ENCODE measurements at places on chromosomes 1 and 21.

- DNase-seq, result peak; percentile 52
These were observed 4.5 kb downstream of the DLGAP3 start for GRCh38 chr1:34924759-34925555.

DNA sequence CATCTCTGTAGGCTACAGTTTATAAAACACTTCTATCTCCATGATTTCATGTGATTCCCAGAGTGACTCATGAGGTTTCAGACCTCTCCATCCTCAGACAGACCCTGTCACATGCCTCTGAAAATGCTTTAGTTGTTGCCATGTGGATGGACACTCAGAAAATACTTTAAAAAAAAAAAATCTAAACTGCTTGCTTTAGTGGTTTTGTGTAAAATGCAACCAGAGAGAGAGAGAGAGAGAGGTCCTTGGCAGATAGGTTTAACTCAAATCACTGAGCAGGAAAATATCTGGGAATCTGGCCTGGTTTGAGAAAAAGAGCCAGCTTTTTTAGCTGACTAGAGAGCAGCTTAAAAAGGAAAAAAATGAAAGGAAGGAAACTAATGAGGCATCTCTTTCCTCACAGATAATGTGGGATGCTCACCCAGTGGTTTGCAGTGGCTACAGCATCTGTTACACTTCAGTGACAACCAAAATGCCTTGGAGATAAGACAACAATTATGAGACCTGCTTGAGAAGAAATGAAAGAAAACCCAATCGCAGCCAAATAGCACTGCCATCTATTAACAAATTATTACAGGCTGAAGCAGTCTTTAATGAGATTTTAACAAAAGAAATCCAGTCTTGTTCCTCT, 54.6 kb upstream of the SYT14 start:
- peak; percentile 79 for DNase-seq

DNA sequence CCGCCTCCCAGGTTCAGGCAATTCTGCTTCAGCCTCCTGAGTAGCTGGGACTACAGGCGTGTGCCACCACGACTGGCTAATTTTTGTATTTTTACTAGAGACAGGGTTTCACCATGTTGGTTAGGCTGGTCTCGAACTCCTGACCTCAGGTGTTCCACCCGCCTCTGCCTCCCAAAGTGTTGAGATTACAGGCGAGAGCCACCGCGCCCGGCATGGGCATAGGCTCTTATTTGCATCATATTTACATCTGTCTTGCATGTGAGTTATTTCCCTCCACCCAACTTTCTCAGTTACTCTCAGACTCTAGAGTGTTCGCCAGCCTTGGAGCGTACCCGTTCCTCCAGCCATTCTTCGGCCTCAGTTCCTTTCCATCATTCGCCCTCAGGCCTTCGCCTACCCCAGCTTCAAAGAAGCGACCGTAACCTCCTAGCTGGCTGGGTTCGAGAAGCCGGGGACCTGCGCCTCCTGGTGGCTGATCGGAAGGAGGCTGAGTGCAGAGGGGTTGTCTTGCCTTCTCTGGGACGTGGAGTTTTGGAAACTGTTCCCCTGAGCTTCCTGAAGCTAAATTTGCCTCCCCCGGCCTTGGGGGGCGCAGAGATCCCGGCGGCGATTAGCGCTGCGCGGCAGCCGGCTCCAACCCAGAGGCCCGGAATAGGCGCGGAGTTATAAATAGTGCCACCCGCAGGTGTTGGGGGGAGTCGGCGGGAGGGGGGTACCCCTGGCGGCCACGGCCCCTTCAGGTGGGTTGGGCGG, 3.6 kb upstream of the ZBTB7B start:
- DNase-seq, result peak; percentile 76

- DNase-seq, result peak; percentile 17
These were observed 14.1 kb downstream of the COP1 start for GRCh38 chr1:176193023-176193422.

- no peak for DNase-seq
These were observed 10.6 kb downstream of the PGBD5 start for GRCh38 chr1:230415405-230416132.

- no peak for DNase-seq
These were observed 55.6 kb downstream of the TNR start for GRCh38 chr1:175687622-175688415.

- no peak for DNase-seq
These were observed 59.5 kb downstream of the SKI start for GRCh38 chr1:2287649-2288048.

DNA sequence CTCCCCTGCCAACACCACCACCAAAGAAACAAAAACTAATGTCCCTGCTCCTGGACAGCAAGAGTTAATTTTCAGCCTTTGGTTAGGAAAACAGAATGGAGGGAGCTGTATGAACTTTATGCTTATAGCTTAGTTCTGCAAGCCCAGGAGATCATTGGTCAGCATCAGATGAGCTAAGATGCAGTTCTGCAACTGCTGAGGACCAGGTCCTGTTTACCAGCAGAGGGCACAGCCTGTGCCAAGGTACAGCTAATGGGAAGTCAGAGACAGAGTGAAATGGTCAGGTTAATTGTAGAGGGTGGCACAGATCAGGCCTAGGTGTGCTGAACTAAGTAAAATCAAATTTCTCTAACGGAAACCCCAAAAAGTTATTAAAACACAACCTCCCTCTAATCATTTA, 161.3 kb downstream of the ROR1 start:
- peak; percentile 55 for DNase-seq

- peak; percentile 77 for DNase-seq
These were observed 36.7 kb downstream of the ZNF695 start for GRCh38 chr1:246971090-246971721.

GRCh38 chr1:205172729-205173366, 38.7 kb downstream of the DSTYK start:
- peak; percentile 98 for DNase-seq

GRCh38 chr1:109252893-109253802, 3.8 kb downstream of the CELSR2 start:
- no peak for DNase-seq

- DNase-seq, result no peak
These were observed 68.7 kb downstream of the HIVEP3 start for GRCh38 chr1:41850029-41850428.

- no peak for DNase-seq
These were observed 484.7 kb upstream of the C1orf87 start for GRCh38 chr1:60558236-60558635.

DNA sequence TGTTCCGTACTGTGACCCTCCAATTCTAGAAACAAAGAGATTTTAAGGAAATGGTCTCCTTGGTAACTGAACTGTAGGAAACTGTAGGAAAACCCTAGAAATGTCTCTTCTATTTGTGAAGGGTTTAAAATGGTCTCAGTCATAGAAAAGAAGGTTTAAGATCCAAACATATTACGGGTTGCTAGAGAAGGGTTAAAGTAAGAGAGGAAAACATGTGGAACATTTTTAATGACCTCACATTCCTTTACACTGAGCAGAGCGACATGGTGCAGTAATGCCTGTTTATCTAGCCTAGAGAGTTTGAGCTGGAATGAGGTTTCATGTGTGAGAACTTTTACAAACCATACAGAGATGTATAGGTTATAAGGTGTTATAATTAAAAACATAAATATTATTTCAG, 36.9 kb upstream of the C1orf105 start:
- DNase-seq, result peak; percentile 57

DNA sequence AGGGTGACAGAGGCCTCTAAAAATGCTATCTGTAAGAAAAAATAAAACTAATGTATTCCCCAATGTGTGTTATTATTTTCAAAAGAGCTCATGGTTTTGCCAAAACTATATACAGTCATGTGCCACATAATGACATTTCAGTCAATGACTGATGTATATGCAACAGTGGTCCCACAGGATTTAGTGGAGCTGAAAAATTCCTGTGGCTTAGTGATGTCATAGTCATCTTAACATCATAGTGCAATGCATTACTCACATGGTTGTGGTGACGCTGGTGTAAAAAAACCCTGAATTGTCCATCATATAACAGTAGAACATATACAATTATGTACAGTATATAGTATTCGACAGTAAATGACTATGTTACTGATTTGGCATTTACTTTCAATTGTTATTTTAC, 172.4 kb downstream of the CACNA1E start:
- peak; percentile 72 for DNase-seq

GRCh38 chr1:89457046-89457445, 67.6 kb upstream of the LRRC8B start:
- no peak for DNase-seq

- DNase-seq, result no peak
These were observed 7.8 kb upstream of the MUTYH start for GRCh38 chr1:45348020-45348419.

DNA sequence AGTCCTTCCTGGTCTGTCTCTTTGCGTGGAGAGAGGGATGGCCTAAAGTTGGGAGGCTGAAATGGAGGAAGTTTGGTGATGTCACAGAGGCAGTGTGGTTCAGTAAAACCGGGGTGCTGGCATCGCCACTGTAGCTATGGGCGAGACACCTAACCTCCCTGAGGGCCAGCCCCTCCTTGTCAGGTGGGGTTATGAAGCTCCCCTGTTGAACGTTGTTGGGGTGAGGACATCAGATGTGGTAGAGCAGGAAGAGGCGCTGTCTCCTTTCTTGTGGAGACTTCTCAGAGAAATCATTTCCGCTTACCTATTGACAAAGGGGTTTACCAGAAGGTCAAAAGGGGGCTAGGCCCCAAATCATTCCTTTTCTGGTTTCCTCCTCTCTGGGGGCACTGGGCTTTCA, 294.7 kb downstream of the SIPA1L2 start:
- DNase-seq, result no peak

GRCh38 chr1:218468711-218469110, 123.6 kb downstream of the TGFB2 start:
- DNase-seq, result no peak

GRCh38 chr21:45073301-45074047, 906 bp upstream of the ADARB1 start:
- DNase-seq, result peak; percentile 19

- peak; percentile 19 for DNase-seq
These were observed 540 bp downstream of the CD55 start for GRCh38 chr1:207321790-207322645.

GRCh38 chr1:39154553-39155421, 49.7 kb upstream of the MACF1 start:
- peak; percentile 78 for DNase-seq

DNA sequence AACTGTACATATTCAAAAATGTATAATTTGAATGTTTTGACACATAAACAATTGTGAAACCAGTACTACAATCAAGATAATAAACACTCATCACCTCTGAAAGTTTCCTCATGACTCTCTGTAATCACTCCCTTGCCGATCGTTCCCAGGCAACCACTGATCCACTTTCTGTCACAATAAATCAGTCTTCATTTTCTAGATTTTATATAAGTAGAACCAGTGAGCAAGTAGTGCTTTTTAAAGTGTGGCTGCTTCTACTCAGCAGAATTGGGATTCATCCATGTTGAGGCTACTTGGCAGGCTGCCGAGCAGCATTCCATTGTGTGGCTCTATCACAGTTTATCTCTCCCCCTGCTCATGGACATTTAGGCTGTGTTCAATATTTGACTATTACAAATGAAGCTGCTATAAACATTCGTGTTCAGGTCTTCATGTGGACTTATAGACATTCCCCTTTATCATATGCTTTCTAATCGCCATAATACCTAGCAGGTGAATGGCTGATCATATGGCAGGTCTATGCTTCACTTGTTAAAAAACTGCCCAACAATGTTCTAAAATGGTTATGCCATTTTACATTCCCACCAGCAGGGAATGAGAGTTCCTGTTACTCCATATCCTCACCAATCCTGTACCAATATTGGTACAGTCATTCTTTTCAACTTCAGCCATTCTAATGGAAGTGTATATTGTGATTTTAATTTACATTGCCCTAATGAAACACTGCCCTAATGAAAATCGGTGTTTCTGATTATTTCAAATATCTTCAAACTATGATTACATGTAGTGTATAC, 20.5 kb downstream of the TEX38 start:
- no peak for DNase-seq

DNA sequence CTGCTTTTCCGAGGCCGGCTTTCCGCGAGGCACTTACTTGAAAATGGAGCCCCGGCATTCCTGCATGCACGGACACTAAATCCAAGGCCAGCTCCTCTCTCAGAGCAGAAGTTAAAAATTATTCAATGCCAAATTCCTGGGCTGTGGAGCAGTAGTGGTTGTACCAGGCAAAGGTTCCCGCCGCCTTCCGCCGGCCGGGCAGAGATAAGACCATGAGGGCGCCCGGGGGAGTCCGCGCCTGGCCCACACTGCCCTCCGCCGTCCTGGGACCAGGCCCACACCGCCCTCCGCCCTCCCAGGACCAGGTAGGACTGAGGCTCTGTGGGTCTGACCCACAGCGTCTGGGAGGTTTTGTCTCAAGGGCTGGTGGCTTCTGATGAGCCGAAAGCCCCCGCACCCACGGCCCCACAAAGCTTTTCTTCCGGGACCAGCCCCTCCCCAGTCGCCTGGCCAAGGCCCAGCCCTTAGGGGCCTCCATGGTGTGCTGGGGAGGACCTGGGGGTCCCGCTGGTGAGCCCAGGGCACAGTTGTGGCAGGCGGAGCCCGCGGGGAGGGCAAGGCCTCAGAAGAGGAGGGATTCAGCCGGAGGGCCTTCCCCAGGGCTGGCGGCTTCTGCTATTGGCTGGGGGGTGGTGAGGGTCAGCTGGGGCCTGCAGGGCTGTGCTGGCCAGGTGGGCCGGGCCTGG, 12.7 kb upstream of the C1orf159 start:
- DNase-seq, result no peak

- peak; percentile 74 for DNase-seq
These were observed 10.7 kb upstream of the PTBP2 start for GRCh38 chr1:96710708-96711477.

- DNase-seq, result no peak
These were observed 33.1 kb downstream of the TRIM67 start for GRCh38 chr1:231194843-231195516.

DNA sequence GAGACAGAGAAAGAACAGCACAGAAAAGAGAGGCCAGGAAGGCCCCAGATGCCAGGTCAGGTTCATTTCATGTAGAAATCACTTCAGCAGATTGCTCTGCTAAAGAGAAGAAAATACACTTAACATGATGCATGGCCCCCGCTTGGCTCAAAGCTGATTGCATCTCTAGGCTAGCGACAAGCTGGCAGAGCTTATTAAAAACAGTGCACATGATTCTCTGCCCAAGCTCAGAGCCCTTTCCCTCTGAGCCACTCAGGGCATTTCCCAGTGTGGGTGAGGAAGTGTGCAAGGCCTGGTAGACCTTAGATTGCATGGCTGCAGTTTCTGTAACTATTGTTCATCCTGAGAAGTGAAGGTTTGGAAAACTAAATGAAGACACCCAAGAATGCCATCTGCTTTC, 3.3 kb upstream of the CAPN9 start:
- no peak for DNase-seq

- no peak for DNase-seq
These were observed 7.4 kb upstream of the KLHDC7A start for GRCh38 chr1:18473195-18473815.
